GM23248 (cell line): ENCODE measurements at places on chromosomes 13 and 19. TPM values are rescaled to one million over a fixed set of nuclear protein-coding genes. Genes with fewer than 3 reads are reported as not detected.

- no peak for DNase-seq
- no peak overlapping the region for H3K27ac ChIP-seq
- peaks cover 13% of the 10 kb centered on the region for H3K36me3 ChIP-seq
- H3K4me1 ChIP-seq = no peaks in the 10 kb centered on the region
Observed at GRCh38 chr13:21517576-21517975, 58.5 kb upstream of the ZDHHC20 start.

DNA sequence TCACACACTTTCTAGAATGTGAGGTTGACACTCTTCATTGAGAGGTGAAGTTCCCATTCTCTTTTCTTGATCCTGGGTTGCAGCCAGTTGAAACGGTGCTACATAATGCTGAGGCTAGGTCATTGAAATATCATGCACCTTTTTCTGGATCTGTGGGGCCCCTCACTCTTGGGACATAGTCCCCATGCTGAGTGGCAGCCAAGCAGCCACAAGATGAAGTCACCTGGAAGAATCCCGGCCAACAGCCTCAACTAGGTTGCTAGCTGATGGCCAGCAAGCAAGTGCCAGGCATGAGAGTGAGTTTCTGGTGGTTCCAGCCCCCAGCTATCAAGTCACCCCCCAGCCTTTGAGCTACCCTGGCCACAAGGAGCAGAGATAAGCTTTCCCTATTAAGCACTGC is 148.5 kb upstream of the TSHZ3 start:
- no peak overlapping the region for H3K4me3 ChIP-seq
- no peak overlapping the region for H3K27ac ChIP-seq
- peaks cover 19% of the 10 kb centered on the region; the same call in 1 of the 2 replicates for H3K27me3 ChIP-seq
- H3K36me3 ChIP-seq = no peaks in the 10 kb centered on the region

DNA sequence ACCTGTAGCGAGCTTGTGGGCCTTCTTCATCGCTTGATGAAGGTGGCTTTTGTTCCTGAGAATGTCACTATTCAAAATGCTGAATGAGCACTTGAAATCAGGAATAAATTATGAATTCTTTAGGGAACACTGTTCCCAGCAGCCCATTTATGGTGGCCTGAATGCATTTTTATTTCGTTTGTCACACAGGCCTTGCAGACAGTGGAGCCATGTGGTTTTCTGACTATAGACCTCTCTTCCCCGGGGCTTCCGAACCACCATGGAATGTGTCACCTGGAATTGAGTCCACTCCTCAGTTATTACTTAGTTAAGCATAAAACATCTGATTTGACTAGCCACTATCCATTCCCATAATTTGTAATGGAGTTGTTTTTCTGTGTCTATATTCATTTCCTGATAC is 396.9 kb downstream of the IRS2 start:
- no peak overlapping the region for H3K4me3 ChIP-seq
- H3K4me1 ChIP-seq = peaks cover 40% of the 10 kb centered on the region
- H3K36me3 ChIP-seq = no peaks in the 10 kb centered on the region
- DNase-seq = peak; percentile 77

GRCh38 chr19:12997179-12997966 is 2.1 kb downstream of the NFIX start:
- 0 out of 2 replicates have a peak, but pooled peaks cover 4% of the 10 kb centered on the region for H3K36me3 ChIP-seq
- H3K27ac ChIP-seq = peak overlapping the region; percentile 84
- no peaks in the 10 kb centered on the region for H3K27me3 ChIP-seq
- peak overlapping the region; percentile 99 for H3K4me3 ChIP-seq

DNA sequence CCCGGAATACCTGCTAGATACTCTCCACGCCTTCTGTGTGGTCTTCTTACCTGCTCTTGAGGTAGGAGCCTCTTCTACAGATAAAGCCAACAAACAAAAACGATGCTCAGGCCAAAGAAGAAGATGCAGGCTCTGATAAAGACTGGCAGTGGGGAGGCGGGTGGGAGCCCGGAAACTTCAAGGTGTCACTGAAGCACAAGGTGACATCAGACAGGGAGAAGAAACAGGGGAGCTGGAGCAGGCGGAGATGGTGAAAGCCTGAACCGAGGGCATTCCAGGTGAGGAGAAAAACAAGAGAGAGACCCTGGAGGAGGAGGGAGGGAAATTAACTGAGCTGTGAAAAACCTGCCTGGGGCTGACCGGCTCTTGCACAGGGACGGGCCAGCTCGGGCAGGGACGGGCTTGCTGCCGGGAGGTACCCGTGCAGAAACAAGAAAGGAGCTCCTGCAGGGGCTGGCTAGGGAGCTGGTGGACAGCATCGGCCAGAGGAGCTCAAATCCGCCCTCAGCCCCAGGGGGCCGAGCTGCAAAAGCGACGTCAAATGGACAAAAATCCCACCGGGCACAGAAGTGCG is 19.0 kb downstream of the GNG7 start:
- no peaks in the 10 kb centered on the region for H3K36me3 ChIP-seq
- no peak overlapping the region for H3K4me3 ChIP-seq
- peaks cover 11% of the 10 kb centered on the region; the same call in 1 of the 2 replicates for H3K27me3 ChIP-seq
- DNase-seq = no peak
- H3K27ac ChIP-seq = no peak overlapping the region

DNA sequence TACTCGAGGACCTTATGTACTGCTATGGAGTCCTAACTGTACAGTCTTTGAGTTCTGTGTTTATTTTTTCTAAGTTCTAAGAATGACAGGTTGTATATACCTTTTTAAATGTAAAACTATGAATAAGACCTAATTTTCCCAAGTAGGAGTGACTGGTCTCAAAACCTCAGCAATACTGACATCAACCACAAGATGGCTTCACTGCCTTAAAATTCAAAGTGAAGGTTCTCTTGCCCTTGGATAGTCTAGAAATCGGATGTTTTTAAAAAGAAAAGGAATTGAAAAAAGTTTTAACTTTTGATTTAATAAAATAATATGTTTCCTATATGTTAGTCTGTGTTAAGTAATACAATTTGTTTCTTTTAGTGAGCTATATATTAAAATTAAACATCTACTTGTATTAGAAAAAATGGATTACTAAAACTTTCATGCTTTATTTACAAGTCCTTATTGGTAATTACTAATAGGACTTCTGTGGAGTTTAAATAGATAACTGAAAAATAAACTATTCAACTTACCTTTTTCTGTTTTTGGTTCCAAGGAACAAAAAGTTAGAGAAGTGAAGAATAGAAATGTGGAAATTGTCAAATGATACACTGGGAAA is 52.0 kb downstream of the TDRD3 start:
- peaks cover 7% of the 10 kb centered on the region; the same call in 1 of the 2 replicates for H3K4me1 ChIP-seq
- H3K36me3 ChIP-seq = no peaks in the 10 kb centered on the region
- H3K4me3 ChIP-seq = no peak overlapping the region
- peak; percentile 65 for DNase-seq

The ZNF100 gene
- total RNA-seq = 2.5 and 4.1 TPM in 2 replicates

The PRTN3 gene
- total RNA-seq = not detected in 2 replicates

DNA sequence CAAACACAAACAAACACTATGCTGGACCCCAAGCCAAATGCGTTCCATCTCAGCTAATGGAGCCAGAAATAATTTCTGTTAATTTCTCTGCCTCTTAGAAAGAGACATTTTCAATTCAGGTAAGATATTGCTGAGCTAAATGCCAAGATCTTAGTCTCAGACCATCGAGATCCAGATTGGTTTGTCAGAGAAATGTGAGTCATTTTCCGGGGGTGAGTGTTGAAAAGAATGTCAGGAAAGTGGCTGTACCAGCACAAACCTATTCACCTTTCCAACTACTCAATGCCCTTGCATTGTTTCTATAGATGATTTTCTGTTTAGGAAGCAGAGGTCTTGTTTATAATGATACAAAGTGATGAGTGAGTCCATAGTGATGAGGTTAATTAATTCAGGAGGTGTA is 266.8 kb upstream of the TSHZ3 start:
- H3K36me3 ChIP-seq = no peaks in the 10 kb centered on the region
- H3K27me3 ChIP-seq = peaks cover 7% of the 10 kb centered on the region
- H3K4me3 ChIP-seq = no peak overlapping the region
- H3K4me1 ChIP-seq = no peaks in the 10 kb centered on the region
- no peak overlapping the region for H3K27ac ChIP-seq

- DNase-seq = no peak
- no peaks in the 10 kb centered on the region for H3K36me3 ChIP-seq
- no peak overlapping the region for H3K4me3 ChIP-seq
- no peaks in the 10 kb centered on the region for H3K4me1 ChIP-seq
- peaks cover 18% of the 10 kb centered on the region for H3K27me3 ChIP-seq
- no peak overlapping the region for H3K27ac ChIP-seq
Observed at GRCh38 chr19:1665565-1666047, 13.2 kb upstream of the TCF3 start.

The LRRC4B gene
- total RNA-seq = not detected in 2 replicates

GRCh38 chr19:10735741-10736140 is 17.9 kb downstream of the DNM2 start:
- H3K4me3 ChIP-seq = no peak overlapping the region
- 0 out of 2 replicates have a peak, but pooled peaks cover 4% of the 10 kb centered on the region for H3K36me3 ChIP-seq
- no peaks in the 10 kb centered on the region for H3K4me1 ChIP-seq
- DNase-seq = no peak
- no peaks in the 10 kb centered on the region for H3K27me3 ChIP-seq

DNA sequence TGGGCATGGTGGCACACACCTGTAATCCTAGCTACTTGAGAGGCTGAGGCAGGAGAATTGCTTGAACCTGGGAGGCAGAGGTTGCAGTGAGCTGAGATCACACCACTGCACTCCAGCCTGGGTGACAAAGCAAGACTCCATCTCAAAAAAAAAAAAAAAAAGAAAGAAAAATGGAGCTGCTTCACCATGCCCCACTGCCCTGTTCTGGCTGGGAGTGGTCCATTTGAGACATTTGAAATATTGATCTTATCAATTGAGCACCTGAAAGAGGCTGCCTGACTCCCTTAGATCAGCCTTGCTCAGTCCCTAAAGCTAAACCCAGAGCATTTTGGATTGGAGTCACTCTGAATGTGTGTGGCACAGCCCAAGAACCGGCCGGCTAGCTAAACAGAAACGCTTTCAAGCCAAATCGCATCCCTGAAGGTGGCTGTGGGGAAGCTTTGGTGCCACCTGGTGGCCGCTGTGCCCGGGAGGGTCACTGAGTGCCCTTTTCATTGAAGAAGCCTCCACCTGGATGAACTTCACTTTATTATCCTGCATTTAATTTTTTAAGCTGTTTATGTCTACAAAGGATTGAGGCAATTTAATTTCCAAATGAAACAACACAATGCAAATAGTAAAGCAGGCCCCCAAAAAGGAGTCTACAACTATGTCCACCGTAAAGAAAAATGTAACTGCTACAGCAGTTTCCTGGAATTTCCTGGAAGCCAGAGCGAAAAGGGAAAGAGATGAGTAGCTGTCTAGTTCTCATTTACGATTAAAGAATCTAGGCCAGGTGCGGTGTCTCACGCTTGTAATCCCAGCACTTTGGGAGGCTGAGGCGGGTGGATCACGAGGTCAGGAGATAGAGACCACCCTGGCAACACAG is 53.1 kb upstream of the SERPINE3 start:
- H3K4me1 ChIP-seq = no peaks in the 10 kb centered on the region
- H3K27me3 ChIP-seq = peaks cover 13% of the 10 kb centered on the region
- H3K4me3 ChIP-seq = no peak overlapping the region
- H3K36me3 ChIP-seq = no peaks in the 10 kb centered on the region
- H3K27ac ChIP-seq = no peak overlapping the region

GRCh38 chr13:48626077-48626449 is 27.7 kb upstream of the CYSLTR2 start:
- no peak overlapping the region for H3K4me3 ChIP-seq
- H3K36me3 ChIP-seq = no peaks in the 10 kb centered on the region
- H3K27ac ChIP-seq = no peak overlapping the region
- no peak for DNase-seq
- H3K27me3 ChIP-seq = peaks cover 8% of the 10 kb centered on the region; the same call in 1 of the 2 replicates
- no peaks in the 10 kb centered on the region for H3K4me1 ChIP-seq

The LHFPL6 gene
- 74.4 and 91.2 TPM in 2 replicates for total RNA-seq

GRCh38 chr19:17685451-17686022 is 2.6 kb downstream of the UNC13A start:
- peaks cover 9% of the 10 kb centered on the region for H3K27me3 ChIP-seq
- no peak overlapping the region for H3K27ac ChIP-seq
- peaks cover 5% of the 10 kb centered on the region; the same call in 1 of the 2 replicates for H3K4me1 ChIP-seq
- DNase-seq = no peak
- H3K36me3 ChIP-seq = no peaks in the 10 kb centered on the region

- H3K27ac ChIP-seq = no peak overlapping the region
- H3K36me3 ChIP-seq = no peaks in the 10 kb centered on the region
- peak overlapping the region; percentile 68 for H3K4me3 ChIP-seq
- H3K27me3 ChIP-seq = no peaks in the 10 kb centered on the region
- H3K4me1 ChIP-seq = peaks cover 8% of the 10 kb centered on the region; the same call in 1 of the 2 replicates
Observed at GRCh38 chr13:21476893-21477472, 17.9 kb upstream of the ZDHHC20 start.

GRCh38 chr13:72726726-72727416 is 558 bp downstream of the MZT1 start:
- H3K4me3 ChIP-seq = peak overlapping the region; percentile 87
- peak; percentile 66 for DNase-seq
- H3K27me3 ChIP-seq = no peaks in the 10 kb centered on the region
- H3K36me3 ChIP-seq = peaks cover 1% of the 10 kb centered on the region; the same call in 1 of the 2 replicates
- H3K27ac ChIP-seq = no peak overlapping the region

- H3K27ac ChIP-seq = no peak within 1 kb of the TSS
- no peak within 1 kb of the TSS for H3K4me3 ChIP-seq
- no peak for DNase-seq
Observed at GRCh38 chr19:54905803-54906511, at the start of gene NCR1. TSS of gene NCR1 (plus strand) at chr19:54906148. CDS start at chr19:54906188, 40 bp downstream.
